ENCODE measurements at places on chromosomes 5 and 9. TPM values are rescaled to one million over a fixed set of nuclear protein-coding genes. Genes with fewer than 3 reads are reported as not detected.

DNA sequence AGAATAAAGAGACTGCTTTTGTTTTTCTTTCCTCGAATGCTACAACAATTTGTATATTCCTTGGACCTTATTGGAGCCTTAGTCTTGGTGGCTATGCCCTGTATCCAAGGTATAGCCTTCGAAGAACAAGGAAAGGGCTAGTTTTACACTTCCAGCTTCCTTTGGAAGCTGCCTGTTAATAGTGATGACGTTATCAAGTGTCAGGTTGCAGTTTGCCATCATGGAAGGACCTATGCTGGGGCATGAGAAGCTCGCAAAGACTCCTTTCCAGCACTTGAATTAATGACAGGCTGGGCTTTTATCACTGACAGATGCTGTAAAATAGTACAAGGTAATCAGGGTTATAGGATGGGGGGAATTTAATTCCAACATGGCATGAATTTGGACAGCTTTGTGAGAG is 157.9 kb downstream of the KDM4C start:
- no peak for DNase-seq
- no peaks in the 10 kb centered on the region for H3K4me1 ChIP-seq
- H3K27me3 ChIP-seq: no peaks in the 10 kb centered on the region
- H3K36me3 ChIP-seq: no peaks in the 10 kb centered on the region
- no peak overlapping the region for H3K27ac ChIP-seq

DNA sequence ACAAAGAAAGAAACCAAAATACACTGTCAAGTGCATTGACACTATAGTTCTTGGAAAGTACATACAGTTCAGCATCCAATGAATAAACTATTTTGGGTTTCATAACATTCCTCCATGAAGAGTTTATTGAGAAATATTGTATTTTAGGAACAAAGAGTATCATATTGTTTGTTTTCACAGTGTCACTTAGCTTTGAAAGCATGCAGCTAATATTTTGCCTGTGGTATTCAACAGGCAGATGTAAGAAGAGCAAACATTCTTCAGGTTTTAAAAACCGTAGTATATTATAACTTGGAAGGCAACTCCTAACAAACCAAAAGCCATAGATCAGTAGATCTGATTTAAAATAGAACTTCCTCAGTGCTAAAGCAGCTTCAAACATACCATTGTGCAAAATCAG is 4.5 kb downstream of the PRELID2 start:
- H3K36me3 ChIP-seq: no peaks in the 10 kb centered on the region
- DNase-seq: no peak
- no peak overlapping the region for H3K27ac ChIP-seq
- no peak overlapping the region for H3K4me3 ChIP-seq
- no peaks in the 10 kb centered on the region for H3K27me3 ChIP-seq

- H3K4me1 ChIP-seq: no peaks in the 10 kb centered on the region
- H3K27ac ChIP-seq: no peak overlapping the region
- no peaks in the 10 kb centered on the region for H3K27me3 ChIP-seq
- no peak overlapping the region for H3K4me3 ChIP-seq
- no peak for DNase-seq
These were observed 15.3 kb downstream of the HNRNPH1 start for GRCh38 chr5:179608131-179608581.

PTAR1 gene
- 45.3 TPM for total RNA-seq

GRCh38 chr5:113235884-113236283 is 198.9 kb downstream of the TSSK1B start:
- no peaks in the 10 kb centered on the region for H3K4me1 ChIP-seq
- H3K27me3 ChIP-seq: no peaks in the 10 kb centered on the region
- H3K27ac ChIP-seq: no peak overlapping the region
- H3K36me3 ChIP-seq: no peaks in the 10 kb centered on the region
- H3K4me3 ChIP-seq: no peak overlapping the region

PTPRD gene
- 60.1 TPM for total RNA-seq

- no peaks in the 10 kb centered on the region for H3K27me3 ChIP-seq
- no peaks in the 10 kb centered on the region for H3K4me1 ChIP-seq
- no peak overlapping the region for H3K4me3 ChIP-seq
- no peak for DNase-seq
- H3K36me3 ChIP-seq: no peaks in the 10 kb centered on the region
These were observed 10.7 kb downstream of the GAPT start for GRCh38 chr5:58501778-58502417.

DNA sequence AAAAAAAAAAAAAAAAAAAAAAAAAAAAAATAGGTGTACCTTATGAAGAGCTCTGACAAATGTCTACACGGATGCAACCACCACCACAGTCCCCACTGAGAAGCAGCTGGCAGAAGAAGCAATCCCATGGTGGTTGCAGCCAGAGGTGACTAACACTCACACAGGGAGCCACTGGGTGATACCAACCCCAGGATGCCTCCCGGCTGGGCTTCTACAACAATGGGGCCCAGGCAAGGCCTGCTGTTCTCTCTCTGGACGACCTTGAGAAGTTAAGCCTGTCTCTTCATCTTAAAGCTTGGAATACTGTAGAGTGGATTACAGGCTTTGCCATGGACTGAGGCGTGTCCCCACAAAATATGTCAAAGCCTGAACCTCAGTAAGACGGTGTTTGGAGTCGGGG is 104.1 kb downstream of the ROR2 start:
- H3K4me3 ChIP-seq: no peak overlapping the region
- no peak overlapping the region for H3K27ac ChIP-seq
- no peak for DNase-seq
- H3K4me1 ChIP-seq: no peaks in the 10 kb centered on the region
- no peaks in the 10 kb centered on the region for H3K36me3 ChIP-seq
- H3K27me3 ChIP-seq: no peaks in the 10 kb centered on the region

GRCh38 chr5:161169776-161170175 is 317.8 kb upstream of the ATP10B start:
- H3K4me3 ChIP-seq: no peak overlapping the region
- no peaks in the 10 kb centered on the region for H3K36me3 ChIP-seq
- no peaks in the 10 kb centered on the region for H3K27me3 ChIP-seq
- no peaks in the 10 kb centered on the region for H3K4me1 ChIP-seq
- no peak for DNase-seq
- no peak overlapping the region for H3K27ac ChIP-seq

DNA sequence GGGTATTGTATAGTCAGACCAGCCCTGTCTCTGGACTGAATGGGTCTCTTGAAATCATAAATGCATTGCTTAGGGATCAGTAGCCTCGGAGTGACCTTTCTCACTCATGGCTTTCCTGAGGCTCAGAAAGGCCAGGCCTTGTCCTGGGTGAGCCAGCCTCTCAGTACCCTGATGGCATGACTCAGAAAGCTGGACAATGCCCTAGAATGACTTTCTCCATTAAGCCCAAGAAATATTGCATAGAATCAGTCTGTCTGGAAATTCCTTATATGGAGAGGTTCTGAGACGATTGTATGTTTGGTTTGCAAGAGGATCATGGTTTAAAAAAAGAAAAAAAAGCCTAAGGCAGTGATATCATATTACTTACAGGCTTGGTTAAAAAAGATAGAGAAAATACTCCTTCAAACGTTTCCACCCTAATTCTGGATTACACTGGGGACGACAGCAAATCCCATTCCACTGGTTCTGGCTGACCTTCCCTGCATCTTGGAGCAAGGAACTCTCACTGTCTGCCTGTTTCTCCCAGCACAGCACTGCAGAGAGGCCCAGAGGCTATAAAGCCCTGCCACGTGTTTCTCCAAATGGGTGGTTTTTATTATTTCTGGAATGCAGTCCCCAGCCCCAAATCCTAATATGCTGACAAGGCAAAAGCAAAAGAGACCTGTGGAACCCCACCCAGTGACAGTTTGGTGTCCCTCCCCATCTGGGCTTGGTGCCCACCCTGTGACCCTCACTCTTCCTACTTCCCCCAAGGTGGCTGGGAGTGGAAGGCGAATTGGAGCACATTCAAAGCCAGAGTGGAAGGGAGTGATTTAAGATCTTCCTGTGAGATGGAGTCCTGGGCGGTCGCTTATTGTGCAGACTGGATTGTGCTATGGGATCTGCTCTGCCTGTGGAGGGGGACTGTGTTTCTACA is 34.4 kb downstream of the MAP1B start:
- no peaks in the 10 kb centered on the region for H3K27me3 ChIP-seq
- H3K36me3 ChIP-seq: no peaks in the 10 kb centered on the region
- H3K4me1 ChIP-seq: no peaks in the 10 kb centered on the region
- DNase-seq: no peak
- no peak overlapping the region for H3K4me3 ChIP-seq
- H3K27ac ChIP-seq: no peak overlapping the region

DNA sequence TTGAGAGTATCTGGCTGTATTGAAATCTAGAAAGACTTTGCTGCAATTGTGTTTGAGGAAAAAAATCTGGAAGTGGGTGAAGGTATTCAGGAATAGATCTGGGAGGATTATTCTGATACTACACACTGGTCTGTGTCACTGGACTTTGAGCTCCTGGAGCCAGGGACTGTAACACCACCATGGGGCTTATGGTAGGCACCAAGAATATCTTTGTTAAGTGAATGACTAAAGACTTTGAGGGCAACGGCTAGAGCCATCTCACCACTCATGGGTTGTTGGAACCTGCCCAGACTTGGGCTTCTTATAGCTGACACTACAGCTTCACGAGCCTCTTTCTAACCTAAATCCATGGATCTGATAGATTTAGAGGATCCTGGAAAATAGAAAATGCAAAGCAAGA is 10.2 kb downstream of the NFX1 start:
- no peak for DNase-seq
- peaks cover 23% of the 10 kb centered on the region for H3K36me3 ChIP-seq
- H3K4me1 ChIP-seq: peaks cover 13% of the 10 kb centered on the region

- peak overlapping the region; percentile 65 for H3K27ac ChIP-seq
- H3K4me1 ChIP-seq: no peaks in the 10 kb centered on the region
- H3K36me3 ChIP-seq: no peaks in the 10 kb centered on the region
- no peaks in the 10 kb centered on the region for H3K27me3 ChIP-seq
These were observed 34.5 kb downstream of the C9orf57 start for GRCh38 chr9:72025906-72026305.

- no peaks in the 10 kb centered on the region for H3K27me3 ChIP-seq
- H3K4me3 ChIP-seq: no peak overlapping the region
- no peaks in the 10 kb centered on the region for H3K4me1 ChIP-seq
- no peaks in the 10 kb centered on the region for H3K36me3 ChIP-seq
- DNase-seq: no peak
- H3K27ac ChIP-seq: no peak overlapping the region
These were observed 86.2 kb downstream of the SEMA4D start for GRCh38 chr9:89411759-89412158.

GRCh38 chr5:155154973-155155372 is 141.4 kb downstream of the KIF4B start:
- no peak overlapping the region for H3K27ac ChIP-seq
- H3K4me3 ChIP-seq: no peak overlapping the region
- no peaks in the 10 kb centered on the region for H3K27me3 ChIP-seq
- DNase-seq: no peak
- H3K4me1 ChIP-seq: no peaks in the 10 kb centered on the region

DNA sequence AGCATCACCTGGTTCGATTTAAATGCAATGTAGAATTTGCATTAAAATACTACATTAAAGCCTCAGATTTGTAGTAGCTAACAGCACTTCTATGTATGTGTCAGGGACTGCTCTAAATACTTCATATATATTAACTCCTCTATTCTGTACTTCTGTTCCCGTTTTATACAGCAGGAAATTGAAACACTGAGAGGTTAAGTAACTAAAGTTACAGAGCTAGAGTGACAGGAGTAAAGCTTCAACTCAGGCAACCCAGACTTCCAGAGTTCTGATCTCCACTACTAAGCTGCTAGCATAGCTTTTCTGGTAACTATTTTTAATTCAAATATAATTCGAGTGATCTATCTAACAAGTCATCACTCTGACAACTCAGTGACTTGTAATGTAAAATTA is 619 bp upstream of the APC start:
- peaks cover 2% of the 10 kb centered on the region for H3K4me1 ChIP-seq
- H3K4me3 ChIP-seq: peak overlapping the region; percentile 48
- DNase-seq: no peak
- no peaks in the 10 kb centered on the region for H3K36me3 ChIP-seq

- no peak overlapping the region for H3K4me3 ChIP-seq
- no peaks in the 10 kb centered on the region for H3K36me3 ChIP-seq
- no peak overlapping the region for H3K27ac ChIP-seq
- DNase-seq: no peak
These were observed 223.2 kb upstream of the PANK3 start for GRCh38 chr5:168802337-168802736.

- DNase-seq: no peak
- no peaks in the 10 kb centered on the region for H3K36me3 ChIP-seq
- no peaks in the 10 kb centered on the region for H3K27me3 ChIP-seq
These were observed 70.7 kb downstream of the MSX2 start for GRCh38 chr5:174794931-174795672.

- no peaks in the 10 kb centered on the region for H3K27me3 ChIP-seq
- H3K36me3 ChIP-seq: no peaks in the 10 kb centered on the region
- no peak overlapping the region for H3K4me3 ChIP-seq
These were observed 65.6 kb downstream of the COL5A1 start for GRCh38 chr9:134707031-134707680.

DNA sequence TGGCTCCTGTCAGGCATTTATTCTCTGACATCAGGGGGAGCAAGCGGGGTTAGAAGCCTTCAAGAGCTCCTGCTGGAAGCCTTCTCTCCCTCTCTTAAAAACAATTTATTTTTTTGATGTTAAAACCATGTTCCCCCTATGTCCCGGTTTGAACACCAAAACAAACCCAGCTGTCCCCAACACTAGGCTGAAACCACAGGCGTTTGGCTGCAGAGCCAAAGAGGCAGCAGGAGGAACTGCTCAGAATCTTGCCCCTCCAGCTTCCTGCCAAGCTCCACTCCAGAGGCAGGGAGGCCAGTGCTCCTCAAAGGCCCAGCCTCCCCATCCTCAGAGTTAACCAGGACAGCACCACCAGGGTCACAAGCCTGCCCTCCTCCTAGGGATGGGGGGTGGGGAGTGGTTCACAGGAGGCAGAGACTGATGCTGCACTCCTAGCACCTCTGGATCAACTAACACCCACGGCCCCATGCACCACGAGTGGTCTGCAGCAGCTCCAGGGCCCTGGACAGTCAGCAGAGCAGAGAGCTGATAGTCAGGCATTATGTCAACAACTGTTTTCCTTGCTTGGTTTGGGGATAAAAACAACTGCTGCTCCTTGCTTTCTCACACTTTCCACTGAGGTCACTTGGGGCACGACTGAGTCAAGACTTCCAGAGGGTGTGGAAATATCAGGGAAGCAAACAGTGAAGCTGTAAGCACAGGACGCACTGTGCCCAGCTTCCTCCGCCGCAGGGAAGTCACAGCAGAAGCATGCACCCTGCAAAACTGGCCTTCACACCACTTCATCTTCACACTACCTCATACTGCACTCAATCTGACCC is 96.5 kb upstream of the ADRA1B start:
- no peak overlapping the region for H3K4me3 ChIP-seq
- no peaks in the 10 kb centered on the region for H3K36me3 ChIP-seq
- no peaks in the 10 kb centered on the region for H3K4me1 ChIP-seq
- no peaks in the 10 kb centered on the region for H3K27me3 ChIP-seq

GRCh38 chr5:132854301-132854700 is 12.0 kb downstream of the GDF9 start:
- H3K36me3 ChIP-seq: no peaks in the 10 kb centered on the region
- no peaks in the 10 kb centered on the region for H3K27me3 ChIP-seq
- no peaks in the 10 kb centered on the region for H3K4me1 ChIP-seq
- no peak overlapping the region for H3K4me3 ChIP-seq
- H3K27ac ChIP-seq: no peak overlapping the region
